HT-29 (cell line): ENCODE measurements at places on chromosomes 6 and 20.

DNA sequence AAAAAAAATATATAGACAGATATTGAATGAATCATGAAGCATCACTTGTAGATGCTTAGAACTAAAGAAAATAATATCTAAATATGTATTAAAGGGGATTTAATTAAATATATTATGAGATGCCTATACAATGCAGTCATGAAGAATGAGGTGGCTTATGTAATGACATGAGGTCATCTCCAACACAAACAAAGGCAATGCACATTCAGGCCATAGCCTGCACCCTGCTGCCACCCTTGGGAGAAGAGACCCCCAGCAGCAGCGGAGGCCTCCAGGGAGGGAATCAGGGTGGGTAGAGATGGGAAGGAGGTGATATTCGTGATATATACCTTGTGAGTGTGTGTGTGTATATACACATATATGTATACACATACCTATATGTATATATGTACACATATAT, 26.4 kb upstream of the SSTR4 start:
- DNase-seq, result no peak

GRCh38 chr6:16764188-16764950, 3.1 kb upstream of the ATXN1 start:
- peak; percentile 53 for DNase-seq

GRCh38 chr6:42402184-42402583, 49.5 kb downstream of the TRERF1 start:
- no peak for DNase-seq

DNA sequence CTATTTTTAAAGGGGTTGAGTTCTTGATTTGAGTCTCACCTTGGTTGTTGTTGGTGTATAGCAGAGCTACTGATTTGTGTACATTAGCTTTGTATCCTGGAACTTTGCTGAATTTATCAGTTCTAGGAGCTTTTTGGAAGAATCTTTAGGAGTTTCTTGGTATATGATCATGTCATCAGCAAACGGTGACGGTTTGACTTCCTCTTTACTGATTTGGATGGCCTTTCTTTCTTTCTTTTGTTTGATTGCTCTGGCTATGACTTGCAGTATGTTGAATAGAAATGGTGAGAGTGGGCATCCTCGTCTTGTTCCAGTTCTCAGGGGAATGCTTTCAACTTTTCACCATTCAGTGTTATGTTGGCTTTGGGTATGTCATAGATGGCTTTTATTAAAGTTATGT, 64.0 kb downstream of the CDYL start:
- no peak for DNase-seq

DNA sequence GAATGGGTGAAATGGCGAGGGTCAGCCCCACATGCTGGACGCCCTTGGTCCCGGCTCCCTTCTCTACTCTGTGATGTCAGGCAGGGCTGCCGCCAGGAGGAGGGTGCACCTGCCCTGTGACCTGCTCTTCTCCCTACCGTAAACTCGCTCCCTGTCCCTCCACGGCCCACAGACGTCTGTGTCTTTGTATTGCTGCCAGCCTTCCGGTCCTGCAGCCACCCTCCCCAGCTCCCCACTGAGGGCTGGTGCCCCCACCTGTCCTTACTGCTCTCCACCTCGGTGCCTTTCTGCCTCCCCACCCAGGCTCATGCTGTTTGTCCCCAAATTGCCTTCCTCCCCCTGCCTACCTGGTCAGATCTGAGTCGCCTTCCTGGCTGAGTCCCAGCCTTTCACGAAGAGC, 4.1 kb upstream of the CCR6 start:
- DNase-seq, result no peak

- DNase-seq, result no peak
Observed at GRCh38 chr6:30979141-30979540, 4.4 kb upstream of the MUC21 start.

- no peak for DNase-seq
Observed at GRCh38 chr6:88877893-88878292, 85.5 kb downstream of the RNGTT start.

DNA sequence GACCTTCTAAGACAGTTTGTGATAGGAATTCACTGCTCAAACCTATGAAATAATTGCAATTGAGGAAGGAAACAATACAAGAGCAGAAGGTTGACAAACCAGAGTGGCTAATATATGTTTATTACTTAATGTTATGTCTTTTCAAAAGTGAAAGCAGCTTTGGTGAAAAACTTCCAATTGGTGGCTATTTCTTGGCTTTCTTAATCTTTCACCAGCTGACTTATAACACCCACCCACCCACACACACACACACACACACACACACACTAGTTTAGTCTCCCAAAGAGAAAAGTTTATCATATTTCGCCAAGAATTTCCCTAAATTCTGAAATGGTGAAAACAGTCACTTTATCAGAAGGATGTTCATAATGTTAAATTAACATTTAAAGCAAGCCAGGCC, 583.5 kb downstream of the EYS start:
- no peak for DNase-seq

GRCh38 chr20:13325033-13325432, 104.0 kb downstream of the ISM1 start:
- DNase-seq, result peak; percentile 45

GRCh38 chr6:57182017-57182432, 9.9 kb downstream of the BAG2 start:
- DNase-seq, result no peak

DNA sequence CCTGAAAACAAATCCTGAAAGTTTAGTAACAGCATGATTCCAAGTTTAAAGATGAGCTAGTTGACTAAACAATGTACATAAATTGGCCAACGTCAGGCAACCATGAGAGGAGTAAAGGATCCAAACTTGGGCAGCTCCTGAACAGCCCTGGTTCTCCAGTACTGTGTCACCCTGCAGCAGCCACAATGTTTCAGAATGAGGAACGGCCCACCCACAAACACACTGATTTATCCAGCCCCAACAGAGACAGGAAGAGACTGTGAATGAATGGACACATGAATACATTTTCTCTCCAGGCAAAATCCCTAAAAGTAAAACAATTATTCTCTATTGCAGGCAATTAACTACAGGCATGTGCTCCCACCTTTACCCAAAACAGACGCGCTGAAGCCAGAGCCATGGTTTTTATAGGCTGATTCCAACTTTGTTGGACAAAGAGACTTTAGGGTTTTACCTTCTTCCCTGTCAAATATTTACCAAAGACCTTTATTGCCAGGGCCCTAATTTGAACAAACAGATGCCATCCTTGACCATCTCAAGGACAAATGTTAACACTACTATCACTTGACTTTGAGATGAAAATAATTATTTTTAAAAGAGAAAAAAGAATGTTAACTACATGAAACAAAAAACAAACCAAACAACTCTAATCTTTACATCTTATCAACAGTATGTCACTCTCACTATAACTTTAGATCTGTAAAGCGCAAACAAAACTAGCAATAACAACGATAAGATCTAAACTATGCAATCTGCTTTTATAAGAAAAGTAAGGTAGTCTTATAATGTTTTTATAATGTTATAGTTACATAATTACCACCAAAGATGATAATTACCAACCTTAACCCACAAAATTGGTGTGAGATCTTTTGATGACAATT, 22.9 kb downstream of the CNKSR3 start:
- DNase-seq, result no peak

- no peak for DNase-seq
Observed at GRCh38 chr6:162651505-162651904, 76.1 kb downstream of the PRKN start.

DNA sequence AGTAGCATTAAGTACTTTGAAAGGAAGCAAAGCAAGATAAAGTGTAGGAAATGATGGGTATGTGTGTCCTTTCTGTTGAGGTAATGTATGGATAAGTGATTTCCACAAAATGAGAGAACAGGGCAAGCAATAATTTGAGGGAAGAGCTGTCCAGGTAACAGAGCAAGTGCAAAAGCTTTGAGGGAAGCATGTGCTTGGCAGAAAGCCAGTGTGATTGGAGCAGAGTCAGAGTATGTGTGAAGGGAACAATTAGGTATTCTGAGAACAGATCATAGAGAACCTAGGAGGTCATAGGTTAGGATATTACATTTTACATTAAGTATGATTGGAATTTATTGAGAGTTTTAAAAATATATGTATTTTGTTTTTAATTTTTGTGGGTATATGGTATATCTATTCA, 30.2 kb upstream of the MAN1A1 start:
- DNase-seq, result no peak

- DNase-seq, result no peak
Observed at GRCh38 chr6:57242505-57242904, 20.4 kb upstream of the RAB23 start.

GRCh38 chr6:144055121-144055931, 40.0 kb downstream of the SF3B5 start:
- no peak for DNase-seq

GRCh38 chr6:42748203-42748898, 2.4 kb upstream of the TBCC start:
- no peak for DNase-seq

GRCh38 chr6:7566617-7567173, 23.3 kb upstream of the SNRNP48 start:
- peak; percentile 22 for DNase-seq

- DNase-seq, result peak; percentile 73
Observed at GRCh38 chr6:7140631-7141378, 33.0 kb downstream of the RREB1 start.

GRCh38 chr6:38116248-38116647, 296.7 kb downstream of the ZFAND3 start:
- DNase-seq, result no peak

GRCh38 chr6:1904898-1905297, 295.2 kb downstream of the FOXC1 start:
- DNase-seq, result no peak
